ENCODE measurements at places on chromosomes 1 and 21. TPM values are rescaled to one million over a fixed set of nuclear protein-coding genes. Genes with fewer than 3 reads are reported as not detected.

DNA sequence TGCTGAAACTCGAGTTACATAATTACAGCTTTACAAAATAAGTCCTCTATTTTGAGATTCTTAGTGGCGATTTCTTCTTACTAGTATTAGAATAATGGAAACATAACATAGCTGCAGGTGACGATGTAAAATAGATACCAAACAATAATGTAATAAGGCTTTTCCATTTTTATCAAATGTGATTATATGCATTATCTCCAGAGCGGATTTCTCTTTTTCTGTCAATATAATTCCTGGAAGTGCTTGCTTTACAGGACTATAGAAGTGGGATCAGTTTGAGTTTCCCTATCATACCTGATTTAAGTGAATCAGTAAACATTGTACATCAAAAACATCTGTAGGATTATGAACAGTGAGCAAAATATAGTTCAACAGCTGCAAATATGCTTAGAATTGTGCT, 442.5 kb downstream of the NEGR1 start:
- H3K27ac ChIP-seq, result no peak overlapping the region
- no peaks in the 10 kb centered on the region for H3K4me1 ChIP-seq
- no peak for DNase-seq
- H3K4me3 ChIP-seq, result no peak overlapping the region
- H3K27me3 ChIP-seq, result no peaks in the 10 kb centered on the region

GRCh38 chr1:32388641-32389040, 5.6 kb downstream of the BSDC1 start:
- no peak for DNase-seq
- H3K4me3 ChIP-seq, result no peak overlapping the region
- H3K27ac ChIP-seq, result no peak overlapping the region
- H3K4me1 ChIP-seq, result peaks cover 16% of the 10 kb centered on the region

DNA sequence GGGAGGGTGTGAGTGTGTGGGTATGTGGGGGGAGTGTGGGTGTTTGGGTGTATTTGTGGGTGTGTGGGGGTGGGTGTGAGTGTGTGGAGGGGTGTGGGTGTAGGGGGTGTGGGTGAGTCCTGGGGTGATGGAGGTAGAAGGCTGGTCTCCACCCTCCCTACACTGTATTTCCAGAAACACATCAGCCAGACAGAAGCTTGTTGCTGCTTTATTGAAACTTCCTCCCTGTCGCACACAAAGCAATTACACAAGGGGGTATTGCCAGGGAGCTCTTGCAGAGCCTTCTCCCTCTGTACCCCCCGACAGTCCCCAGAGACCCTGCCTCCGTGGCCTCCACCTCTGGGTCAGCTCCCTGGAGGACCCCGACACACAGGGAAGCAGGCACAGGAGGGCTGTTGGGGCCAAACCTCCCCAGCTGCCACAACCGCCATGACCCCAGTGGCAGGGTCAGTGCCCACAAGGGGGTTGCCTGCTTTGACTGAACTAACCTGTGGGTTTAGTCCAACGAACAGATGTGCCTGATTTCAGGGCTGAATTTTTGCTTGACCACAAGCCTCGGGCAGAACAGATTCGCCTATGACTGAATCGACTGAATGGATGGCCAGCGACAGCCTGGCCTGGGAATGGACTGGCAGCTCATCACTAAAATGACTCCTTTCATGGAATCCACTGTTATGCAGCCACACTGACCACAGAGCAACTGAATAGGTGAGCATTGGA, 9.1 kb upstream of the MATN1 start:
- no peaks in the 10 kb centered on the region for H3K36me3 ChIP-seq
- H3K4me1 ChIP-seq, result no peaks in the 10 kb centered on the region
- H3K27ac ChIP-seq, result no peak overlapping the region
- no peaks in the 10 kb centered on the region for H3K27me3 ChIP-seq
- no peak overlapping the region for H3K4me3 ChIP-seq

DNA sequence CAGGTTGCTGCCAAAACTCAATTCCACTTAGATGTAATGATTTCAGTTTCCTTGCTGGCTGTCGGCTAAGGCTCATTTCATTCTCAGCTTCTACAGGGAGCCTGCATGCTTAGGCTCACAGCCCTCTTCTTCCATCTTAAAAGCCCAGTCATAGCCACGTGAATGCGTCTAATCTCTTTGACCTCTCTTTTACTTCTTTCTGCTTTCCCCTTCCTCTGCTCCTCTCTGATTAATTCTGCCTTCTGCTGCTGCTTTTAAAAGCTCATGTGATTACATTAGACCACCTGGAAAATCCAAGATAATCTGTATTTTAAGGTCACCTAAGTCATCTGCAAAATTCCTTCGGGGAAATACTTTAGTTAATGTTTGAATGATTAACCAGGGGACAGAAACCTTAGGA, 812.8 kb upstream of the BRINP3 start:
- DNase-seq, result no peak
- H3K4me3 ChIP-seq, result no peak overlapping the region
- no peaks in the 10 kb centered on the region for H3K4me1 ChIP-seq
- no peaks in the 10 kb centered on the region for H3K36me3 ChIP-seq
- H3K27ac ChIP-seq, result no peak overlapping the region
- H3K27me3 ChIP-seq, result no peaks in the 10 kb centered on the region

The ACAP3 gene
- total RNA-seq, result 20.8 TPM

The PLPPR4 gene
- 0.10 TPM for total RNA-seq
